Stimulated activated CD4-positive, alpha-beta T cell treated with anti-CD3 and anti-CD28 coated beads, Interleukin-1b, Interleukin-23, amount 100 ng/mL, for 1 hour (primary cell): ENCODE measurements at places on chromosomes 7 and 10.

GRCh38 chr10:2456834-2457233 lies 610.5 kb upstream of the PFKP start:
- DNase-seq: no peak

DNA sequence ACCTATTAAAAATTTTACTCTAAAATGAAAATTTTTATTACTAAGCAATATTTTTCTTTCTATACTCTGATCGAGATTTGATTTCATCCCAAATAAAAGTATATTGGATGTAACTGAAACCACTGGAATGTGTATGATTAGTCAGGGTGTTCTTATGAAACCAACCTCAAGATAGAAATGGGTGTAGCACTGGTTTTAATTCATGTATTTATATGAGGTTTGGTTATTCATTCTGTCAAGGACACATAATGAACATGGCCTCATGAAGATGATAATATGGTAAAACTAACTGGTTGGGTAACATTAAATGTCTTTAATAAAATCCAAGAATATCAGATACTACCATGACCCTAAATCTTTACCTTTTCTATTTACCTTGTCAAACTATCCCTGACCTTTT lies 197.7 kb downstream of the SEMA3A start:
- no peak for DNase-seq

DNA sequence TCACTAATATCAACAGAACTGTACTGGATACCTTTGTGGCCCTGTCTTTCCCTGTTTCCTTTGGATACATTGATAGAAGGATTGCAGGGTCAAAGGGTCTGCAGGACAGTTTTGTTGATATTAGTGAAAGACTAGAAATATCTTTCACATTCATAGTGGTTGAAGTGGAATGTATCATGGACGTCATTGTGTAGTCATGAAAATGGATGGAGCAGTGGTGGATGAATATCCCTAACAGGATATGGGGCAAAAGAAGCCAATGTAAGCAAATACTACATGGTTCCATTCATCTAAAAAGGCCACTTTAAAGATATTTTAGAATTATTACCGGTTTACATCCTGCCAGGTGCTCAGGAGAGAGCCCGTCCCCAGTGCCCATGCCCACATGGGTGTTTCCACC lies 23.8 kb downstream of the PALD1 start:
- DNase-seq: no peak

DNA sequence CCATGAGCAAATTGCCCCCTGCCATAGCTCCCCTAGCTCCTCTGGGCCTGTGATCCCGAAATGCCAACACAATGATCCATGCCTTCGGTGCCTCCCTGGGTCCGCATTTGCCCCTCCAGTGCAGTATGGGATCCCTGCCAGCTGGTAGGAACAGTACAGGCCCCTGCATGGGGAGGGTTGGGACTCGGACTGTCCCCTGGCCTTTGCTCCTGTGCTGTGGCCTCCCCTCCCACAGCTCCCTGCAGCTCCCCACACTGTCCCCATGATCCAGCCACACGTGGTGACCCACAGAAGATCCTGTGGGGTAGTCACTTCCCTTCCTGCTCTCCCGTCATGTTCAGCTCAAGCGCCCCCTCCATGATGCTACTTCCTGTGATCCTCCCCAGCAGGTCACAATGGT lies 140.3 kb downstream of the MAPK8 start:
- no peak for DNase-seq

- no peak for DNase-seq
These were observed 2.0 kb upstream of the TNRC18 start for GRCh38 chr7:5425507-5426225.

- no peak for DNase-seq
These were observed 1.9 kb downstream of the PTEN start for GRCh38 chr10:87865241-87865881.

DNA sequence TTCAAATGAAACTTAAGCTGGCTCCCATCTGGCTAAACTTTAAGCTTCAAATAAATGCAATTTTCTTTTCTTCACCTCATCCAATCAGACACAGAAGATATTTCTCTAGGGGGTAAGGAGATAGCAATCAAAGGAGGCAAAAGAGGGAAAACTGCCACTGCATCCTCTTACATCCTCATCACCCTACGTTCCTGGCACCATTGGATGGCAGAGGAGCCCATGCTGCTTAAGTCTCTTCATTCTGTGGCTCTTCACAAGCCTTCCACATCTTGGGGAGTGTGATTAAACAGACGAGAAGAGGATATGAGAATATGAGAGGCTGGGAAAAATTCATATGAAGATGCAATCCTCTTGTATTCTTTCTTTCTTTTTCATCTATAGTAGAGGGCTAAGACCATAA lies 345.7 kb upstream of the AOAH start:
- DNase-seq: no peak

DNA sequence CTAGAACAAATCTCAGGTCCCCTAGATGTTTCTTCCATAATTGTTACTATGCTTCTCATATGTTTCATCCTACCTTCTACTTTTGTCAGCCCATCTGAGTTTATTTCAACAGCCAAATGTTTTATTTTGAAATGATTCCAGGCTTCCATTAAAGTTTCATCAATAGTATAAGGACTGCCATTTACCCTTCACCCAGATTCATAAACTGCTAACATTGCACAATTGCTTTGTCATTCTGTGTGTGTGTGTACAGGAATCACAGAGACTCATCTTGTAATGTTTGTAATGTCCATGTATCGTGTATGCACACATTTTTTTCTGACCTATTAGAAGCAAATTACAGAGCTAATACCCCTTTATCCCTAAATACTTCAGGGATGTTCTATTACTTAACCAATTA lies 25.5 kb downstream of the MMRN2 start:
- DNase-seq: no peak

- no peak for DNase-seq
These were observed 499.7 kb upstream of the MKI67 start for GRCh38 chr10:128625926-128626325.

- DNase-seq: no peak
These were observed 742.3 kb downstream of the TYW1 start for GRCh38 chr7:67738958-67739357.
